ENCODE measurements at places on chromosomes 16 and 17.

DNA sequence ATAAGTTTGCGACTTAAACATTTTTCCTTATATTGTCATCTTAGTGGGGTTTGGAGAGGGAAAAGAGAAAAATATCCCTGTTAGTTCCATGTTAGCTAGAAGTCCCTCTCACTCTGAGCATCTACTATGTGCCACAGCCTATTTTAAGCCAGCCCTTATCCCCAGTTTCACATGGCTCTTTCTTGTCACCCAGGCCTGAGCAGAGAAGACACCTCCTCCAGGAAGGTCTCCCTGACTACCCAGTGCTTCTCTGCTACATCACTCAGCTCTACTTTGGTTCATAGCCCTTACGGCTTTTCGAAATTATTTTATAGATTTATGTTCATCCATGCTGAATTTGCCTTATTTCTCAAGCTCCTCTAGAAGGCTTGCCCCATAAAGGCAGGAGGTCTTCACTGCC is 7.2 kb upstream of the MAP2K3 start:
- no peak for DNase-seq

- no peak for DNase-seq
Observed at GRCh38 chr16:373848-374615, 3.7 kb upstream of the MRPL28 start.

DNA sequence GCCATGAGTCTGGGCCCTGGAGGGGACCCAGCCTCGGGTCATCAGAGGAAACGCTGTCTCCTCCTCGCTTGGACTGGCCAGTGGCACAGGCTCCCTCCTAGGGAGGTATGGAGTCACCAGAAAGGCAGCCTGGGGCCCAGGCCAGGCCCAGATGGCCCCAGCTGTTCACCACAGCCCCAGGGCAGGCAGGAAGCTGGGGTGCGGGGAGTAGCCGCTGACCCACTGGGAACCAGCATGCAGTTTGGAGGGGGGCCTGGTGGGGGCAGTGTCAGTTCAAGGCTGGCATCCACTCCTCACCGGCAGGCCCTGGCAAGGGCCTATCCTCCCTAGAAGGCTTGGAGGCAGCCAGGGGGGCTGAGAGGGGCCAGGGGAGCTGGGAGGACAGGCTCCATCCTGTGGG is 48.8 kb downstream of the SDK2 start:
- no peak for DNase-seq

- no peak for DNase-seq
Observed at GRCh38 chr16:81453091-81453728, 8.6 kb downstream of the CMIP start.

GRCh38 chr17:54191261-54191660 is 368.5 kb downstream of the KIF2B start:
- no peak for DNase-seq

GRCh38 chr16:83515395-83515794 is 292.4 kb upstream of the HSBP1 start:
- DNase-seq: no peak

DNA sequence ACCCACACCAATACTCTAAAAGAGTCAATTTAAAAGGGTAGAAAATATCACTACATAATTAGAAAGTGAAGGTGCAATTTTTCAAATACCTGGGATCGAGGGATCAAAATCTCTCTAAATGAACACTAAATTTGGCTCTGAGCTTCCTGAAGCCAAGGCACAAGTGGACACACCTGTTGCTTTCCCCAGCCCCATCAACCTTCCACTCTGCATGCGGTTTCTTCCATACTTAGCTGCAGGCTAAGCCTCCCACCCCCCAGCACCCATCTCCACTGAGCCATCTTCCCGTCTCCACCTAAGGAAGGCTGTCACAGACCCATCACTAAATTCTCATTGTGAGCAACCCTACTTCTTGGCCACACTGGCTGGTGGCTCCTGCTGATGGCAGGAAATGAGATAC is 30.5 kb downstream of the TXNDC11 start:
- no peak for DNase-seq

- no peak for DNase-seq
Observed at GRCh38 chr17:68141050-68141449, 105.5 kb downstream of the KPNA2 start.

- no peak for DNase-seq
Observed at GRCh38 chr16:22264786-22265185, 32.4 kb upstream of the POLR3E start.

DNA sequence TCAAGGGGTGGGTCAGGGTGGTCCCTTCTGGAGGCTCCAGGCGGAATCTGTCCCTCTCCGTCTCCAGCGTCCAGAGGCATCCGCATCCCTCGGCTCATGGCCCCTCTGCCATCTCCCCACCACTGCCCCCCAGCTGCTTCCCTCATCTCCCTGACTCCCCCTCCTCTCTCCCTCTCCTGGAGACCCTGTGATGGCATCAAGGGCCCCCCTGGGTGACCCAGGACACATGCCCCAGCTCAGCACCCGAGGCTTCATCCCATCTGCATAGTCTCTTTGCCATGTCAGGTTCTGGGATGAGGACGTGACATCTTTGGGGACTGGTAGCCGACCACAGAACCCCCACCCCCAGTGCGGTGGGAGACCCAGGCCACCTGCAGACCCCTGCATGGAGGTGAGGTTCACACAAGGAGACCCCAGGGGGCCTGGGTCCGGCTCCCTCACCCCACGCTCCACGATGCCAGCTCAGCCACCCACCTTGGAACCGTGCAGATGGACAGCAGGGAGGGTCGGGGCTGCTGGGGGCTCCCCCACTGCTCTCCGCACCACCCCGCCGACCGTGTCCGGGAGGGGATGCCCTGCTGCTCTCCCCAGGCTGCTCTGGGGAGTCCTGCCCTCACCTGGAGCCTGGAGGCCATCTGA is 3.8 kb downstream of the SECTM1 start:
- no peak for DNase-seq

DNA sequence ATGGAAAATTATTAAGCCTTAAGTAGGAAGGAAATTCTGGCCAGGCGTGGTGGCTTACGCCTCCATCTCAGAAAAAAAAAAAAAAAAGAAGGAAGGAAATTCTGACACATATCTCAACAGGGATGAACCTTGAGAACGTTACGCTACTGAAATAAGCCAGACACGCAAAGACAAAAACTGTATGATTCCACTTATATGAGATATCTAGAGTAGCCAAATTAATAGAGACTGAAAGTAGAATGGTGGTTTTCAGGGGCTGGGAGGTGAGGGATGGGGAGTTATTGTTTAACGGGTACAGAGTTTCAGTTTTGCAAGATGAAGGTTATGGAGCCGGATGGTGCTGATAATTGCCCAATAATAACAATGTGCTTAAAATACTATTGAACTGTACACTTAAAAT is 16.2 kb upstream of the HNF1B start:
- DNase-seq: peak; percentile 55

DNA sequence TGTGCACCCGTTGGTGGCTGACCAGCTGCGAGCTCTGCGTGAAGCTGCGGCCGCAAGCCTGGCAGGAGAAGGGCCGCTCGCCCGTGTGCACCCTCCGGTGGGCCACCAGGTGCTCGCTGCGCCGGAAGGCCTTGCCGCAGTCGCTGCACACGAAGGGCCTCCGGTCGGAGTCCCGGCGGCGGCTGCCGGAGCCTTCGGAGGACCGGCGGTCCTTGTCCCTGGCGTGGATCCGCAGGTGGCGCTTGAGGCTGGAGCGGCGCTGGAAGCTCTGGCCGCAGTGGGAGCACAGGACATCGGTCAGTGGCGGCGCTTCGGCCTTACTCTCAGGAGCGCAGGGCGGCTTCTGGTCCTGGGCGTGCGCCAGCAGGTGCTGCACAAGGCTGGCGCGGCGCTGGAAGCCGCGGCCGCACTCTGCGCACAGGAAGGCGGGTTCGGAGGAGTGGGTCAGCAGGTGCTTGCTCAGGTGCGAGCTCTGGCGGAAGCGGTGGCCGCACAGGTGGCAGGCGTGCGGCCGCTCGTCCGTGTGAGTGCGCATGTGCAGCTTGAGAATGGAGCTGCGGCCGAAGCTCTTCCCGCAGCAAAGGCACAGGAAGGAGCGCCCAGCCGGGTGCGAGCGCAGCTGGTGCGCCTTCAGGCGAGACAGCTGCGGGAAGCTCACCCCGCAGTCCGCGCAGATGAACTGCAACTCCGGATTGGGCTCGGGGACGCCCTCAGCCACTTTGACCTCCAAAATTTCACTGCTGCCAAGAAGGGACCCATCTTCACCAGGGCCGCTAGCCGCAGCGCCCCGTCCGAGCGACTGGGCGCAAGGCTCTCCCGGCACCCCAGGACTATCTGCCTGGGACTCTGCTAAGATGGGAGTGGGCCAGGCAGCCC is 9.1 kb downstream of the ZSCAN10 start:
- no peak for DNase-seq

DNA sequence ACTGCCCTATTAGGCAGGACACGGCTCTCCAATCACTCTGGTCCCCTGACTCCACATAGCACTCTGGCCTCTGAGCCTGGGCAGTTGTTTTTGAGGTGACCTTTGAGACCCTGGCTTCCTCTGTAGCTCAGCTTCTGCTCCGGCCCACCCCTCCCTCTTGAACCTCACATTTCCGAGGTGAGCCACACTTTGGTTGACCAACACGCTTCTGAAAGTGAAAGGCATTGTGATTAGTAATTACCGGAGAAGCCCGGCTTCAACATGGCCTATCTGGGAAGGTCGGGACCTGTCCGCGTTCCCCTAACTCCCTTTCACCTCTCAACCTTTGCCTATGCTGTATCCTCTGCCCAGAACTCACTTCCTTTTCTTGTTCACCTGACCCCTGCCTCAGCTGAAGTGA is 10.3 kb upstream of the ITGAX start:
- DNase-seq: no peak

DNA sequence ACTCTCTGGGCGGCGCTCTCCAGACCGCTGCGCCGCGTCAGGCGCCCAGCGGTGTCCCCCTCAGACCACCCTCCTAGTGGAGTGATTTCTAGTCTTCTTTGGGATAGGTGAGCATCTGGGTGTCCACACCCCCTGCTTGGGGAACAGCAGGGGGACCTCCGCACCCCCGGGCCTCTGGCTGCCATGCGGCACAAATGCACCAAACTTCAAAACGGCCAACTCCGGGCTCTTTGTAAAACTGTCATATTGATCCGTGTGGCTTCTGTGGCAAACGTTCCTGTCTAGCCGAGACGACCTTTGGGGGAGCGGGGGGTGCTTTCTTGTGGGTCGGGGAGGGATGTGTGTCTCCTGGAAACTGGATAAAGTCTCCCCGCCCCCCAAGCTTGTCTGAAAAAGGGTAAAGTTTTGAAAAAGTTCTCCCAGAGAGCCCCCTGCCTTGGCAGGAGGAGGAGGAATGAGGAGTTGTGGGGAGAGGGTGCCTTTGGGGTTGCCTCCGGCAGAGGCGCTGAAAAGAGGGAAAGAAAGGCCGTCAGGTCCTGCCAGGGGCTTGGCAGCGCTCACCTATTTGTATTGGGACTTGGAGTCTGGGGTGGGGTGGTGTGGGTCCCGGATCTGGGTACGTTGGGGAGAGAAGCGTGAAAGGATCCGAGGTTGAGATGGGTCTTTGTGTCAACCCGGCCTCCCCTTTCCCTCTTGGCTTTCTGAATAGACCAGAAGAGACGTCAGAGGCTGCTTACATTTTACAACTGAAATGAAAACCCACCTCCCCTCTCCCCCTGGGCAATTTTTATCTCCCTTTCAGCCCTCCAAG is 2.2 kb upstream of the CHD3 start:
- DNase-seq: peak; percentile 54

DNA sequence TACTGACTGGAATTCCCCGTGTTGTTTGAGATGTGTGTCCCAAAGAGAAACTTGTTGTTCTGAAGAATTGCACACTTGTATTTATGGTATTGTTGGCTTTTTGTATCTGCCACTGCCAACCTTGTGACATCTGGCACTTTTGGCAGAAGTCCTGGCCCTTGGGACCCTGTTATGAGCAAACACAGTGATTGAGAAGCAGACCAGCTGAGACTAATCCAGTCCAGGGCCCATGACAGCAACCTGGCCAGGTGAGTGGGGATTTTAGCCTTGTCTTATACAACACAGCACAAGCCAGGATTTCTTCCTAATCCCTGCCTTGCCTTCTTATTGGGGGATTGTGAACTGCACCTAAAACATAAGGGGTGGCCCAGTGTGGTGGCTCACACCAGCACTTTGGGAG is 80.0 kb downstream of the NTN1 start:
- no peak for DNase-seq

GRCh38 chr17:69535016-69535570 is 120.6 kb downstream of the MAP2K6 start:
- no peak for DNase-seq
